ENCODE measurements at places on chromosomes 16 and 17.

DNA sequence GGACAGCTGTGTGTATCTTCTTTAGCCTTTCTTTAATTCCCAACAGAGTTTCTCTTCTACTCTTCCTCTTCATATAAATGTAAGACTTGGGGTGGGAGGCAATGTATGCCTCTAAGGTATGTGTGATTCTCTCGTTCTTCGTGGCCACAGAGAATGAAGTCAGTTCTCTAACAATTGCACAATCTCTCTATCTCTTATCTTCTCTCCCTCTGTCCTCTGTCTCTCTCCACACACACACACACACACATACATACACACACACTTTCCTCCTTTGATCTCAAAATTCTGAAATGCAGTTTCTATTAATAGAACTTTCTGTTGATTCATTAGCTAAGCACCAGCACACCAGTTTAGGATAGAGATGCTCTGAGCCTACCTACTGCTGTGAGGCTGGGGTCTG is 615.7 kb upstream of the SALL1 start:
- DNase-seq, result no peak

GRCh38 chr16:59975953-59976352 is 1241.8 kb upstream of the GOT2 start:
- DNase-seq, result no peak

- DNase-seq, result no peak
Measured at GRCh38 chr17:57814421-57814820, 35.4 kb downstream of the MRPS23 start.

GRCh38 chr17:68892658-68893057 is 62.5 kb downstream of the ABCA8 start:
- no peak for DNase-seq

DNA sequence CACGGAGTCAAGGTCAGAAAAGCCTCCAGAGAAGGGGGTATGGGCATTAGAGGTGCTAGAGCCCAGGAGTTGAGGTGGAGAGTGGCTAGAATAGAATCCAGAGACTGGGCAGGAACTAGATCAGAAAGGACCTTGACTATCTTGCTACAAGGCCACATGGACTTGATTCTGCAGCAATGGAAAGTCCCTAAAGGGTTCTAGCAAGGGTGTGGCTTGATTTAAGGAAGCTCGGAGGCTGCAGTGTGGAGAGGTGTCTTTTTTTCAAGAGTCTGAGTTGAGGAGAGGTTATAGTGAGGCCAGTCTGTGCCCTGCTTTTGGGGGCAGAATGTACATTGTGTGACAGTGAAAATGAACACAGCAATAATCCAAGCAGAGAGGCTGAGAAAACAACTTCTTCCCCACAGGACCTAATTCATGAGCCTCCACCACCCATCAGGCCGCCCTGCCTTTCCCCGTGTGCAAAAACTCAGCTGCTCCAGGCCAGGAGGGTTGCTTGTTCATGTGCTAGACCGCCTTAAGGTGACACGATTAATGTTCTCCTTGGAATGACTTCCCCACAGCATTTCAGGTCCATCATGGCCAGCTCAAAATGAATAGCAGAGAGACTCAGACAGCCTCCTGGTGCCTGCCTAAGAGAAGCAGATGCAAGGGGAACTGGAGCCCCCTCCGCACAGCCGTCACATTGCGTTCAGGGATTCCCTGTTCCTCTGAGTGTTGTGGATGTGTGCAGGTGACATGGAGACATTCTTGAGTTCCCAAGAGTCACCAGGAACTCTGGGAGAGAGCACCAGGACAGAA is 8.7 kb upstream of the BEAN1 start:
- no peak for DNase-seq

DNA sequence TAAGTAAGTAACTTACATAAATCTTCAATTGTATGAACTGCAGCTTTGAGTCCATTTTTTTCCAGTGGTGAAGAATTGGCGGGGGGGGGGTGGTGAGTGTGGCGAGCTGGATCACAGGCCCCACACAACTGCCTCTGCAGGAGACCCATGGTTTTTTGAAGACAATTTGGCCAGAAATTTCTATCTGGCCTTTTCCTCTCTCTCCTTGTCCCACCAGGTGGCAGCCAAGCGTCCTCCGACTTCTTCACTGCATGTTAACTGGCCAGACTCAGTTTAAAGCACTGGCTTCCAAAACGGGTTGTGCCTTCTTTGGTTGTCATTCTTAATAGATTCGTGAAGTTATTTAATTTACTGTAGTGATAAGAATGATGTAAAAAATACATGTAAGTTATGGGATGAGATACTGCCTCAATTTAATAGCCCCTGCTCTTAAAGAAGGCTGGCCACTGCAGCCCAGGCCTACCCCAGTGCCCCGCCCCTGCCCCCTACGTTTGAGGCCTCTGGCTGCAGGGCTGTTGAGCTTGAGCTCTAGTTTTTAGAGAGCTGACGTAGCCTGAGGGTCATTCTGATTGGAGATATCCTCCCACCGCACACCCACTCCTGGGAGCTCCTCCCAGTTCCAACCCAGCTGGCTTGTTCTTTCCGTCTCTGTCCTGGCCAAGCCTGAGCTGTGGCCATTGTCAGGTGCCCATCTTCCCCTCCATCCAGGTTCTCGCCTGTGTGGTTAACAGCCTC is 36.4 kb downstream of the AKAP1 start:
- no peak for DNase-seq

- DNase-seq, result no peak
Measured at GRCh38 chr17:70687421-70687820, 518.1 kb downstream of the KCNJ2 start.

DNA sequence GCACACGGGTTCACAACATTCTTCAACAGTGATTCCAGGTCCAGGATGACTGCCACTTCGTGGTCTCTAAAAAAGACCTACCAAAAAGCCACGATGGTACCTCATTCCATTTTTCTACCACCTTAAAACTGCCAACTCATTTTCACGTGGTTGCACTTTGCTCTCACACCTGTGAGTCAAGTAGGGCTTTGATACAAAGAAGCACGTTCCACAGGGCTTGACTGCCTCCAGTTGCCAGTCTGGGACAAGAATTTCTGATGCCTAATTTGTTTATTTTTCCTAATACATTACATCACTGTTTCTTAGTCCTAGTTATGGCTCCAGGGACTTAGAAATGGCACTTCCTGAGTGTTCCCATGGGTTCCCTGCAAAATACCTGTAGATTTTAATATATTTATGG is 911.6 kb upstream of the EEF2KMT start:
- no peak for DNase-seq

- no peak for DNase-seq
Measured at GRCh38 chr16:85436207-85436606, 176.9 kb upstream of the GSE1 start.

Measured in activated CD4-positive, alpha-beta T cell treated with anti-CD3 and anti-CD28 coated beads, Interleukin-2, amount 10 ng/mL, durations not matched to agents 7 days and 5 days (primary cell).